SW480 (cell line): ENCODE measurements at places on chromosomes 3 and 15.

DNA sequence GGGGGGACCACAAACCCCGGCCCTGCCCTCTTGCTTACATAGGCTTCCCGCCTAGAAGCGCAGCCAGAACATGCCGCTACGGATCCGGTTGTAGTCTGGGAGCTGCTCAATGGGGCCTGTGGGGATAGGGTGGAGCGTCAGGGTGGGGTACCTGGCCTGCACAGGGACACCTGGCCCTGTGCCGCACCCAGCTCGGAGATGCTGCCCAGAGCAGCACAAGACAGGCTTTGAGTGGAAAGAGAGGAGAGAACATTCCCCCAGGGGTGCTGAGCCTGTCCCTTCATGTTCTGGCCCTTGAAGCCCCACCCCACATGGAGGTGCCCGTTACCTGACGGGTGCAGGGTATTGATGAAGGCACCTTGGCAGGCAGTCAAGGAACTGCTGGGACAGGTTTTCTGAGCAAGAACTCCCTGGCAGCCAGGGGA lies 4.0 kb upstream of the COL7A1 start:
- DNase-seq = no peak

- DNase-seq = no peak
These were observed 160.6 kb downstream of the APBA2 start for GRCh38 chr15:29046281-29046810.

- DNase-seq = peak; percentile 36
These were observed 332.3 kb downstream of the ERC2 start for GRCh38 chr3:56135941-56136340.

- DNase-seq = no peak
These were observed 1.7 kb upstream of the VPS18 start for GRCh38 chr15:40892447-40893012.

GRCh38 chr15:50854601-50855490 lies 53.6 kb upstream of the AP4E1 start:
- DNase-seq = no peak

GRCh38 chr3:133371181-133371580 lies 28.7 kb upstream of the BFSP2 start:
- DNase-seq = no peak
